PC-9 (cell line): ENCODE measurements at places on chromosomes 6 and 20. TPM values are rescaled to one million over a fixed set of nuclear protein-coding genes. Genes with fewer than 3 reads are reported as not detected.

The PSMB1 gene
- total RNA-seq, result 140 and 169 TPM in 2 replicates

GRCh38 chr6:18464176-18464575 is 77.0 kb downstream of the RNF144B start:
- 0 out of 2 replicates have a peak, but pooled peaks cover 6% of the 10 kb centered on the region for H3K36me3 ChIP-seq
- H3K27me3 ChIP-seq, result no peaks in the 10 kb centered on the region
- no peak overlapping the region for H3K27ac ChIP-seq
- no peak overlapping the region for H3K4me3 ChIP-seq
- no peak for DNase-seq

The BANF2 gene
- not detected in 2 replicates for total RNA-seq

GRCh38 chr20:54179946-54180345 is 6.2 kb upstream of the CYP24A1 start:
- peaks cover 10% of the 10 kb centered on the region; the same call in 1 of the 2 replicates for H3K36me3 ChIP-seq
- H3K27me3 ChIP-seq, result no peaks in the 10 kb centered on the region
- peak; percentile 23 for DNase-seq
- H3K4me3 ChIP-seq, result no peak overlapping the region; the same call in 1 of the 2 replicates
- H3K27ac ChIP-seq, result peak overlapping the region; percentile 81
- peaks cover 50% of the 10 kb centered on the region for H3K4me1 ChIP-seq
